ENCODE measurements at places on chromosomes 6 and 20.

DNA sequence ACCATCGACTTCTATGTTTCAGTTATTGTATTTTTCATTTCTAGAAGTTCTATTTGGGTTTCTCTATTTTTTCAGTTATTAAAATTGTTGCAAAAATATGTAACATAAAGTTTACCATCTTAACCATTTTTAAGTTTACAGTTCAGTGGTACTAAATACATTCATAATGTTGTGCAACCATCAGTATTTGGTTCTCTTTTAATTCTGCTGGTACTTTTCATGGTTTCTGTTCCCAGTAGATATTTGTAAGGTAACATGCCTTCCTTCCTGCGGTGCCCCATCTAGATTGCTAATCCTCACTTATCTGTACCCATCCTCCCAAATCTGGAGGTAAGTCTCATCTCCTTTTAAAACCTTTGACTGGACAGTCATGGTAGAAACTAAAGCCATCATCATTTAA is 47.9 kb downstream of the TGM2 start:
- DNase-seq = no peak
- H3K36me3 ChIP-seq = peaks cover 5% of the 10 kb centered on the region
- no peaks in the 10 kb centered on the region for H3K27me3 ChIP-seq
- no peak overlapping the region for H3K4me3 ChIP-seq
- H3K4me1 ChIP-seq = peaks cover 19% of the 10 kb centered on the region

- no peaks in the 10 kb centered on the region for H3K36me3 ChIP-seq
- H3K27ac ChIP-seq = no peak overlapping the region
- no peak overlapping the region for H3K4me3 ChIP-seq
- no peaks in the 10 kb centered on the region for H3K27me3 ChIP-seq
- peaks cover 18% of the 10 kb centered on the region for H3K4me1 ChIP-seq
Measured at GRCh38 chr6:13398421-13398994, 70.2 kb upstream of the TBC1D7 start.

DNA sequence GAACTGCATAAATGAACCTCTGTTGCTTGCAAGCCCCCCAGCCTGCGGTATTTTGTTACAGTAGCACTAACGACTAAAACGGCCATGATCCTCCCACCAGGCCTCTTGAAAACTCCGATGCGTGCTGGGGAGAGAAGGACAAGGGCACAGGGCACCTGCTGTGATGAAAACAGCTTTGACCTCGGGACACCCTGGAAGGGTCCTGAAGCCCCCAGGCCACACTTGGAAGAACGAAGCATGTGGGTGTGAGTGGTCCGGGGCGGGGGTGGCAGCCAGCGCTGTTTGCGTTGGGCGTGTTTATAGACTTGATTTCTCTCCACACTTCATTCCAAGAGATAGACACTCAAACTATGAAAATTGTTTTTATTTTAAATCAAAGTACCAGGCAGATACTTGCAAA is 13.2 kb upstream of the HELZ2 start:
- H3K4me3 ChIP-seq = no peak overlapping the region
- H3K27ac ChIP-seq = no peak overlapping the region
- peak; percentile 39 for DNase-seq

GRCh38 chr6:139124887-139125672 is 9.8 kb upstream of the HECA start:
- H3K36me3 ChIP-seq = no peaks in the 10 kb centered on the region
- no peak overlapping the region for H3K4me3 ChIP-seq
- no peaks in the 10 kb centered on the region for H3K27me3 ChIP-seq
- H3K27ac ChIP-seq = no peak overlapping the region
- DNase-seq = no peak
- H3K4me1 ChIP-seq = peaks cover 24% of the 10 kb centered on the region

GRCh38 chr6:89563866-89564265 is 74.7 kb downstream of the LYRM2 start:
- no peak overlapping the region for H3K4me3 ChIP-seq
- peaks cover 71% of the 10 kb centered on the region for H3K4me1 ChIP-seq
- no peak for DNase-seq
- H3K27me3 ChIP-seq = no peaks in the 10 kb centered on the region

DNA sequence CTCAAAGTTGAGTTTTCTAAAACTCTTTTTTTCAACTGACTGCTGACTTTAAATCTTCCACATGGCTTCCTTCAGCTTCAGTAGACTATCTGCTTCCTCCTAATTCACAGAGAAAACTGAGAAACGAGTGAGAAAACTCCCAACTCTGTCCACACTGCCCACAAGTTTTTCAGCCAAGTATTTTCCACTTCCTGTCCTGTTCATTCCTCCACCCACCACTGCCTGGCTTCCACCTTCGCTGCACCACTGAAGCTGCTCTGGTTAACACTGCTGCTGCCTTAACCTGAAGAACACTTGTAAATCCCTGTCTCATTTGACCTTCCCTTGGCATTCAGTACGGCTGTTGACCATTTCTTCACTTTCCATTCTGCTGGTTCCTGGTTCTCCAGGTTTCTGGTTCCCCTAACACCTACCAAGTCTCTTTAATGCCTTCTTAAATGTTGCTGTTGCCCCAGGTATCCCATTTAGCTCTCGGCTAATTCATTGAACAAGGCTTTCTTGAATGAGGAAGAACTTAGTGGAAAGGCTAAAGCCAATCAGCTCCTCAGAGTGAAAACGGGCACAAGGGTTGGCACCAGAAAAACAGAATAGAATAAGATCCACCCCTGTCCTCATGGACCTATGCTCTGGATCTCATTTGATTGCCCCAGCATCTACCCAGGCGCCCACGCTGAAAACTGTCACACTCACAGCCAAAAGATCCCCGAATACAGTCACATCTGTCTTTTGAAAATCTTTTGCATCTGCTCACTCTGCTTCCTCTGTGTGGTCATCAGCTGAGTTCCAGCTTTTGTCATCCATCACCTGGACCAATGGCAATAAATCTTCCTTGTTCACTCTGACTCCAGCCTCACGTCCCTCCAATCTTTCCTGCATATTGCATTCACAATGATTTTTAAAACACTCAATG is 104.4 kb upstream of the TAB2 start:
- no peaks in the 10 kb centered on the region for H3K27me3 ChIP-seq
- no peak overlapping the region for H3K27ac ChIP-seq
- no peak for DNase-seq
- H3K4me3 ChIP-seq = no peak overlapping the region

GRCh38 chr20:4087923-4088322 is 72.6 kb upstream of the RNF24 start:
- H3K27ac ChIP-seq = no peak overlapping the region
- no peaks in the 10 kb centered on the region for H3K36me3 ChIP-seq
- DNase-seq = no peak
- H3K27me3 ChIP-seq = no peaks in the 10 kb centered on the region

All from chondrocyte (in vitro differentiated cells).